ENCODE measurements at places on chromosomes 2 and 18.

DNA sequence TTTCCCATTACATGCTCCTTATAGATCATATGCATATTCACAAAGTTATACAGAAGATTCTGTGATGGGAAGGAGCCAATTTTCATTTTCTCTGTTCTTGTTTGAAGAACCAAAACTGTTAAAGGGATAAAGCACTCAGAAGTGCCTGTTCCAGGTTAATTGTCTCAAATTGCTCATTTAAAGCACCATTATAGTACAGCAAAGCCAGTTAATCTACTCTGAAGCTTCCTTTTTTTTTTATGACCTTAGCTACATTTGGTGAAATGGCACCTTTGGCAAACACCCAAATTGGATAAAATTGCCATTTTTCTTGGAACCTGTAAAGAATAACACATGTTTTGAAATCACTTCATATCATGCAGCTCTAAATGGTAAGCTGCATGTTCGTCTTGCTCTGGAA lies 1092.3 kb downstream of the BCL11A start:
- no peak for DNase-seq

- no peak for DNase-seq
These were observed 75.4 kb downstream of the EXOC6B start for GRCh38 chr2:72750466-72750865.

GRCh38 chr2:150767991-150768746 lies 280.7 kb upstream of the RND3 start:
- no peak for DNase-seq

GRCh38 chr2:139805441-139805840 lies 1025.3 kb upstream of the NXPH2 start:
- DNase-seq, result no peak

DNA sequence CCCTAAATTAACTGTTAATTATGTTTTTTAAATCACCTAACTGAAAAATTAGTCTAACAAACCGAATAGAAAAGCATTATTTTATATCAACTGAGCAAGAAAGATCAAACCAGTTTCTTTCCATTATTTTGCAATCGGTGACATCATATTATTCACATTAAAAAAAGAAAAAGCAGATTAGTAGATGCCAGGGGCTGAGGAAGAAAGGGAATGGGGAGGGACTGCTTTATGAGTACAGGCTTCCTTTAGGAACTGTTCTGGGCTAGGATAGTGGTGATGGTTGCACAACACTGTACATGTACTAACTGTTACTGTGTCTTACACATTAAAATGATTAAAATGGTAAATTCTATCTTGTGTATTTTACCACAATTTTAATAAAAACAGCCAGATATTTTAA lies 59.3 kb downstream of the COBLL1 start:
- DNase-seq, result no peak

- no peak for DNase-seq
These were observed 14.6 kb downstream of the SLC4A3 start for GRCh38 chr2:219642069-219642454.

DNA sequence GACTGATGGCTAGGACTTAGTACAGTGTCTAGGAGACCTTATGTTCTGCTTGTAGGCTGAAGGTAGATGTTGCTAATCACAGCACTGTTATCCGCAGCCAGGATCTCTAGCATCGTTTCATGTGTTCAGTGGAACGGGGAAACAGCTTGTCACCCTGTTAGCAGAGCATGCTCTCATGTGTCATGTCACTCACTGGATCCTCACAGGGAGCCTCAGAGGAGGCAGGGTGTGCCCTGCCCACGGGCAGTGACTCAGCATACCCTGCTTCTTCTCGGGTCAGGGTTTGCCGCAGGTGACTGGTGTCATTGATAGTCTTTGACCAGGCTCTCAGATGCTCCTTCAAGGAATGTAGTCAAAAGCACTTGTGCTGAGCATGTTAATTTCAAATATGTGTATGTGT lies 44.4 kb downstream of the RPIA start:
- no peak for DNase-seq

DNA sequence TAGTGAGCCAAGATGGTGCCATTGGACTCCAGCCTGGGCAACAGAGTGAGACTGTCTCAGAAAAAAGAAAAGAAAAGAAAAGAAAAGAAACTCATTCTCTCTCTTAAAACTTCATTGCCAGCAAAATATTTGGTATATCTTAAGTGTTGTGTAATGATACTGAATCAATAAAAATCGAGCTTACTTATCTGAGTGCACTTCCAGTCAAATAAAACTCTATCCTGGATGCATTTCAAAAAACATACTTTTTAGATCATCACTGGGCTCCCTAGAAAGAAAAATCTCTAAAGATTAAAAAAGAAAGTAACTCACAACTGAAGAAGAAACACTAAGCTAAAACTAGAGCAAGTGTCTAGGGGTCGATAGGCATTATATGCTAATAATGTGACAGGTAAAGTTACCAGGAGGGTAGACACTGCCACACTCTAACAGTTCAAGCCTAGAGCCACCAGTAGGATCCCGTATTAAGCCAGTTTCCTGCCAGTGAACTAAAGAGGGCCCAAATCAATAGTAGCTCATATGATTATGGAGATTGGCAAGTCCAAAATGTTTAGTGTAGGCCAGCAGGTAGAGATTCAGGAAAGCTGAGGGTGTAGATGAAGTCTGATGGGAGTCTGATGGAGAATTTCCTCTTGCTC lies 242.1 kb upstream of the CYRIA start:
- no peak for DNase-seq

DNA sequence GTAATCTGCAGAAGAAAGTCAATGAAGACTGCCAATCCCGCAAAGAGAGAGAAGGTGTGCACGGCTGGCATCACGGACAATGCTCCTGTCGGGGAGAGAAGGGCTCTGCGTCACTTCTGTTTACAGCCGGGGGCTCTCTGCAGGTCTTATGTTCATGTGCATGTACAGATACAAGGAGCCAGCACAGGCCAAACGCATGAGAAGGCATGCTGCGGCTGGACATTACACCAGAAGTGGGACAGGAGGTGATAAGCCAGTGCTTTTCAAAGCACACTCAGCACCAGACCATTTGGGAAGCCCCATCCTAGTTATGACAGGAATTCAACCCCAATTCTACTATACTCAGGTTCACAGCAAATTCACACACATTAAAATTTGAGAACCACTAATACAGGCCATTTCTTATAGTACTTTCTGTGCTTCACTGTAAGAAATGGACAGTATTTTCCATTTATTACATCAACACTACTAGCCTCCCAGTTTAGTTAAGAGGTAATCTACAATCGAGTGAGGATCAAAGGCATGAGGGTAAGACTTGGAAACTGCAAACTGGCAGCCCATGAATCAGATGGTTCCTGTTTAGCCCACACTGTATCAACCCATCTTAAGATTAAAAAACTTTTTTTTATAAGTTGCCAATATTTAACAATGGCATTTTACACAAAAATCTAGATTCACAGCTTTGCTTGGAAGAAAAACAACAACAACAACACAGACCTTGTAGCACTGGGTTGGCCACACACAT lies 38.2 kb downstream of the RMC1 start:
- DNase-seq, result no peak

- DNase-seq, result no peak
These were observed 528.0 kb downstream of the BCL11A start for GRCh38 chr2:60025496-60025895.
